CD4-positive, CD25-positive, alpha-beta regulatory T cell (primary cell): ENCODE measurements at places on chromosomes 1 and 21.

DNA sequence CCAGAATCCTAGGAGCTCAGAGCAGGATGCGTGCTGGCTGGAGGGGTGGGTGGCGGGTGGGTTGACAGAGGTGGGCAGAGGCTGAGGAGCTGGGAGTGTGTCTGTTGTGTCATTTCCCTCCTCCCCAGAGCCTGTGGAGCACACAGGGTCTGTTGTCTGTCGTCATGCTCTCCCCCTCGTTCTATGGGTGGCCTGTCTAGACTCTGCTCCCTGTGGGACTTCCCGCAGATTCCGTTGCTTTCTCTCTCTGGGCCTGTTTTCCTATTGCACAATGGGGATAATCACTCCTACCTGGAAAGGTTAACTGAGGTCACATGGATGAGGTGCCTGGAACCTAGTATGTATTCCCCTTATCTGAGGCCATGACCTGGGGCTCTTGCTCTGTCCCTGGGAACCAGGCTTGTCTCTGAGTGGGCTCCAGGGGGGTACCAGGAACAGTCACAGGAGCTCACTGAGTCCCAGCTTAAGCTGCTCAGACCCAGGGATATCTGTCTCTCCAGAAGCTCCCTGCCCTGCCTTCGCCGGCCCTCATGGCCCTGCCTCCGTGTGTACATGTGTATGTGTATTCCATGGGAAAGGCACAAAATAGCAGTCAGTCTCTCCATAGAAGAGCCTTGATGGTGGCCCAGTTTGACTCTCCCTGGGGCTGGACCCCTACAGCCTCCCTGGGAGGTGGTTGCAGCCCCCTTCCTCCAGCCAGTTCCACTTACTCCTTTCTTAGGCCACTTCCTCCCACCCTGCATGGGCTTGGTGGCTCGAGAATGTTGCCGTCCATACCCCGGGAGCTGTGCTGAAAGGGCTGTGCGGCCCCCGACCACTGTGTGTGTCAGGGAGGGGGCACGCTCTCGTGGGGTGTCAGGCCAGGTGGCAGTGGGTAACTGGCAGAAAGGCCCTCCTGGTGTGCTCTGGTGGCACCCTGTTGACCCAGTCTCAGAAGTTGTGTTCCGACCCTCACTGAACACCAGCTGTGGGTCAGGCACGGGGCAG, 17.9 kb downstream of the PTPRF start:
- H3K4me1 ChIP-seq = peaks cover 3% of the 10 kb centered on the region
- DNase-seq = no peak
- H3K27me3 ChIP-seq = no peaks in the 10 kb centered on the region

DNA sequence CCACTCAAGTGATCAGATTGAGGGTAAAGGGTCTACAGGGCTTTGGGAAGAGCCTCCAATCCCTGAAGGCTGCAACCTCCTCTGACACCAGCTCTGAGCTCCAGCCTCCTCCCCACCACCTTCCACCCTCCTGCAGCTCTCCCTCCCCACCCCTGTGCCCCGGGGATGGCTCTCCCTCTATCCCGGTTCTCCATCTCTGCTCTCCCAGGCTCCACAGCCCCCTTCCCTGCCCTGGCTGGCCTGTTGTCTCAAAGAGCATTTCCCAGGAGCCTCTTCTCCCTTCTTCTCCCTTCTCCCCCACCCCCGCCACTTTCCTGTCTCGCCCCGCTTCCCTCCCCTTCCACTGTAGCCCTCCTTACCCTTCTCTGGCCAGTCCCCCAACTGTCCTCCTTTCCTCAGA, 1.1 kb downstream of the PLEKHA6 start:
- H3K4me3 ChIP-seq = no peak overlapping the region
- no peaks in the 10 kb centered on the region for H3K36me3 ChIP-seq
- DNase-seq = no peak

DNA sequence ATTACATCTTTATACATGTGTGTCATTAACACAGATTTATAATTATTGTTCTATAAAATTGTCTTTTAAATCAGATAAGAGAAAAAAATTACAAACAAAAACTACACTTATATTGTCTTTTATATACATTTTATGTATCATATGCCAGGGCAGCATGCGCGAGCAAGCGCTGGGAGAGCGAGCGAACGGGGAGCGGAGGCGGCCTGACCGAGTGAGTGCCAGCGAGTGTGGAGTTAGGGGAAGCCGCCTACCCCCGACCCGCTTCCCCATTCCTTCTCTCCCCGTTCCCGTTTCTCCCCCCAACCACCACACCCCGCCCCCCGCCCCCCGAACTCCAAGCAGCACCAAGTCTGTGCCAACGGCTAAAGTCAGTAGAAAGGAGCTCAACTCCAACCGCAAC, 23.0 kb upstream of the SLAMF1 start:
- H3K4me3 ChIP-seq = no peak overlapping the region
- peaks cover 53% of the 10 kb centered on the region for H3K4me1 ChIP-seq
- H3K27ac ChIP-seq = no peak overlapping the region
- no peaks in the 10 kb centered on the region for H3K36me3 ChIP-seq
- DNase-seq = no peak

- no peak overlapping the region for H3K4me3 ChIP-seq
- no peaks in the 10 kb centered on the region for H3K4me1 ChIP-seq
- no peak overlapping the region for H3K27ac ChIP-seq
- no peak for DNase-seq
- no peaks in the 10 kb centered on the region for H3K27me3 ChIP-seq
These were observed 79.3 kb downstream of the DENND1B start for GRCh38 chr1:197695961-197696360.
